ENCODE measurements at places on chromosomes 3 and 15.

DNA sequence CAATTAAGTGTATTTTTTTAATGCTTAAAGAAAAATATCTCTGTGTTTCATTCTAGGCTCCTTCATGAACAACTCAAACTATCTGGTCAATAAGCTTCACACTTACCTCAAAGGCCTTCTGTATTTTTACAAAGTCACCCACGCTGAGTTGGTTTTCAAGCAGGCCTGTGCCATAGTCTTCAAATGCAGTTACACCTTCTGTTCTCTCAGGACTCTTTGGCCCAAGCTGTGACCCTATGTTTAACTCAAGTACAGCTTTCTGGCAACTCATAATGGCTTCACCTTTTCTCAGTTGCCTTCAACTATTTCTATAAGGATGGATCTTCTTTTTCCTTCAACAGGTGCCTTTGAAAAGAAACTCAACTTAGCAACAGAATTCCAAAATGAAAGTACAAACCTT, 587 bp downstream of the WDR49 start:
- peaks cover 8% of the 10 kb centered on the region for H3K4me1 ChIP-seq
- DNase-seq = no peak
- no peak overlapping the region for H3K4me3 ChIP-seq
- no peaks in the 10 kb centered on the region for H3K36me3 ChIP-seq
- no peaks in the 10 kb centered on the region for H3K27me3 ChIP-seq

DNA sequence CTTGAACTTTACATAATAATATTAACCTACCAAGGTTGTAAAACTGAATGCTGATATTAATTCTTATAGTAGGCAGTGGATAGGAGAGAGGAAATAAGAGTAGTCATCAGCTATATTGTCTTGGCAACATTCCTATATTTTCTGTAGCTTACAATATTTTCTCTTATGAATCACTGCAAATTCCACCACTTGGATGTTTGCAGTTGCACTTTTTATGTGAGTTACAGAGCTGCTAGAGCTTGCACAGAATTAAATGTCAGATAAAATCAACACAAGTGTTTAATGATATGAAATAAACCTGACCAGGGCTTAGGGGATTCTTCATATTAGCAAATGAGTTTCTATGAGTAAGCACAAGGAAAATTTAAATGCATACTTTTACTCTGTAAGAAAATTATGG, 1710.1 kb downstream of the SI start:
- no peaks in the 10 kb centered on the region for H3K36me3 ChIP-seq
- H3K27ac ChIP-seq = no peak overlapping the region
- no peaks in the 10 kb centered on the region for H3K4me1 ChIP-seq
- H3K27me3 ChIP-seq = no peaks in the 10 kb centered on the region
- H3K4me3 ChIP-seq = no peak overlapping the region

DNA sequence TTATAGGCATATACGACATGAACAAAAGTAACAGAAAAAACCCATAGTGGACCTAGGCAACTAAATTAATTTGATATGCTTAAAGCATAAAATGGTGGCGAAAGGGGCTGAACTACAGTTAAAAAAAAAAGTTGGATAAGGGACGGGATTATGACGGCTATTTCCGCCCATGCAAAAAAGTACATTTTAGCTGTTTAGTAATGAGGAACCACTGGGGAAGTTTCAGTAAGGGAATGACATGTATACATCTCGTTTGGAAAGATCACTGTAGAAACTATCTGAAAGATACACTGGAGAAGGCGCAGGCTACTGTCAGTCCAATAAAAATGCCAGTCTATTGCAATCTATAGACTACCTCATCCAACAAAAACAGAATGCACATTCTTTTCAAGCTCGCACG, 65.6 kb downstream of the ZNF148 start:
- no peaks in the 10 kb centered on the region for H3K4me1 ChIP-seq
- no peak overlapping the region for H3K27ac ChIP-seq
- no peak for DNase-seq
- H3K4me3 ChIP-seq = no peak overlapping the region
- H3K27me3 ChIP-seq = no peaks in the 10 kb centered on the region
- H3K36me3 ChIP-seq = peaks cover 87% of the 10 kb centered on the region

- no peak overlapping the region for H3K4me3 ChIP-seq
- H3K4me1 ChIP-seq = peaks cover 39% of the 10 kb centered on the region
- H3K27me3 ChIP-seq = no peaks in the 10 kb centered on the region
- H3K27ac ChIP-seq = peak overlapping the region; percentile 88
Measured at GRCh38 chr3:38474928-38475605, 21.1 kb upstream of the EXOG start.

GRCh38 chr3:85313380-85313779, 354.6 kb downstream of the CADM2 start:
- no peaks in the 10 kb centered on the region for H3K36me3 ChIP-seq
- no peaks in the 10 kb centered on the region for H3K4me1 ChIP-seq
- no peak overlapping the region for H3K27ac ChIP-seq

GRCh38 chr3:72299823-72300222, 514.9 kb upstream of the PROK2 start:
- peaks cover 60% of the 10 kb centered on the region for H3K4me1 ChIP-seq
- no peaks in the 10 kb centered on the region for H3K36me3 ChIP-seq
- H3K27me3 ChIP-seq = peaks cover 24% of the 10 kb centered on the region

GRCh38 chr3:22939349-22939748, 263.8 kb upstream of the UBE2E2 start:
- no peak overlapping the region for H3K4me3 ChIP-seq
- H3K4me1 ChIP-seq = no peaks in the 10 kb centered on the region
- H3K27me3 ChIP-seq = no peaks in the 10 kb centered on the region
- H3K27ac ChIP-seq = no peak overlapping the region
- H3K36me3 ChIP-seq = no peaks in the 10 kb centered on the region

DNA sequence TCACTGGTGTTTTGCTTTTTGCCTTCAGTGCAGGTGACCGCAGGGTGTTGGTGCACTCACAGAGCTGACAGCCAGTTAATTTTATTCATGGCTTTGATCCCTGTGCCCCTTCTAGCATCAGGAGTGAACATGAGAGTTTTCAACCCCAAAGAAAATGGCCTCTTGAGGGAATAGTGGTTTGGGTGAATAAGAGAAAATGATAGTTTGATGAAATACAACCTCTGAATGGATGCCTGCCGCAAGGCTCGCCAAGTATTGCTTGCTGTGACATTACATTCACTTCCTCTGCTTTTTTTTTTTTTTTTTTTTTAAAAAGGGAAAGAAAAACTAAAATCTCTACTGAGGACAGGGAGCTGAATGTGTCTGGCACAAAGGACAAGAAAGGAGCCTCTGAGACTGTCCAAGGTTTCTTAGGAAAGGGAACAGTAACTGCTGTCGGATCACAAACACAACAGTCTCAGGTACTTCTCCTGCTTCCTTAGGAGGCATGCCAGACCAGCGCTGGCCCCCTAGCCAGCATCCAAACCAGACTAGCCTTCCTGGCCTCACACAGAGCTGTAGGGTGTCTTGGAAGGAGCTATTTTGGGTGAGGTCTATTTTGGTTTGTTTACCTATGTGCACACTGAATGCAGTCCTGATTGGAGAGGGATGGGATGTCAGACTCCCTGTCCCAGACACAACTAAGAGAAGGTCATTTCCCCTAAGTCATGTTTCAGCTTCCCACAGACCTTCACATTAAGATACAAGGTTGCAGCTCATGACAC, 29.0 kb downstream of the CCDC80 start:
- peaks cover 26% of the 10 kb centered on the region for H3K4me1 ChIP-seq
- H3K27ac ChIP-seq = peak overlapping the region; percentile 86
- no peak for DNase-seq

GRCh38 chr3:65875393-65876027, 163.2 kb downstream of the MAGI1 start:
- H3K36me3 ChIP-seq = no peaks in the 10 kb centered on the region
- no peak overlapping the region for H3K4me3 ChIP-seq
- peaks cover 29% of the 10 kb centered on the region for H3K4me1 ChIP-seq

DNA sequence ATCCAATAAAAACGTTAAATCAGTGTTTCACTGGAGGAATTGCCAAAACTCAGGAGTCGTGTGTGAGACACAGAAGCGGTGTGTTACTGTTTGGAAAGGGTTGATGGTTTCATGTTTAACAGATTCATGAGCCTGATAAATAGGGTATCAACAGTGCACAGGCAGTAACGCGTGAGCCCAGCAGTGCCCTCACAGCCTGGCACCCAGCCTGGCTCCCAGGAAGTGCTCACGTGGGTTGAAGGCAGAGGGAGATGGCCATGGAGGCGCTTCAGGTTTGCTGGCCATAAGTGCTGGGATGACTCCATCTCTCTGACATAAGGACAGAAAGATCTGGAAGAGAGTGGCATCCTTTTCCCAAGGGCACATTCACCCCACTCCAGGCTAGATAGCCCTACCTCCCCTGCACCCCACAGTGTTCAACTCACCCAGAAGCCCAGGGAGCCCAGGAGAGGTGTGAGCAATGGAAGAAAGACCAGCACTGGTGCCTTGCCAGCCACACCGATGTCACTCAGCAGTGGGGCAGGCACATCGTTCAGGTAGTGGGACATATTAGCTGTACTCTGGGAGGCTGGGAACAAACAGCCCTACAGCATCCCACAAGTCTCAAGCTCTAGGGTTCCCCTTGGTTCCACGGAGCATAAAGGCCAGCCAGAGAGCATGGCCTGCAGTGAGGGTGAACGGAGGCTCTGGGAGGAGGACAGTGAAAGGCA, 164.3 kb downstream of the LRRK1 start:
- peaks cover 24% of the 10 kb centered on the region for H3K4me1 ChIP-seq
- H3K36me3 ChIP-seq = no peaks in the 10 kb centered on the region
- H3K27me3 ChIP-seq = peaks cover 8% of the 10 kb centered on the region

DNA sequence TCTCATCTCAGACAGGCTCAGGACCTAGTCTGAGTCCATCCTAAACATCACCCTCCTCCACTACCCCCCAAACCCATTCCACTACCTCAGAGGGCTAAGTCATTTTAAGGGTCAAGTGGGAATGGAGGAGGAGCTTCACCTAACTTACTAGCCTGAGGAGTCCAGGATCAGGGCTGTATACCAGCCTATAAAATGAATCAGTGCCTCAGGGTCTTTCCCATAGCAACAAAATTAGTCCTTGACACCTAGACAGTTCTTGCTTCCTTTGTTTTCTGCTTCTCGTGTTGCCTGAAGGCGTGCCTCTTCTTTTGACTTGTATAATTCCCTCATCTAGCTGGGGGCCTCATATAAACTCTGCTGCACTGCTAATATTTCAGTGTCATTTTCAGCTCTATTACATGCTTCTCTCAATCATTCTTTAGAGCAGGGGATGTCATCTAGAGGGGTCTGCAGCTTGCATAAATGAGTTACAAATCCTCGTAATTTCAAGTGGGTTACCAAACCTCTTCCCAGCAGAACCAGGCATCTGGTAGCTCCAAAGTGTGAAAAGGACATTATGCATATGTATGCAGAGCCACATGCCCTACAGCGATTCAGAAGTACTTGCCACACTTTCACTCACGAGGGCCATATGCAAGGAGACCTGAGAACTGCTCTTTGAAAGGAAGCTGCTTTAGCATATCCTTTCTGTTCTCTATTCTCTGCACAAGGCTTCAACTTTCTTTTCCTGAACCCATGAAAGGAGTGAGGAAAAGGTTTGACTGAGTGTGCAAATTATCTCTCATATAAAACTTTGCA, 311.7 kb upstream of the SEMA6D start:
- peaks cover 25% of the 10 kb centered on the region for H3K4me1 ChIP-seq
- no peak overlapping the region for H3K27ac ChIP-seq
- no peak for DNase-seq

- peak overlapping the region; percentile 0 for H3K27ac ChIP-seq
- DNase-seq = no peak
- peaks cover 41% of the 10 kb centered on the region for H3K4me1 ChIP-seq
- H3K4me3 ChIP-seq = no peak overlapping the region
- no peaks in the 10 kb centered on the region for H3K27me3 ChIP-seq
Measured at GRCh38 chr15:61057830-61058529, 171.1 kb downstream of the RORA start.

DNA sequence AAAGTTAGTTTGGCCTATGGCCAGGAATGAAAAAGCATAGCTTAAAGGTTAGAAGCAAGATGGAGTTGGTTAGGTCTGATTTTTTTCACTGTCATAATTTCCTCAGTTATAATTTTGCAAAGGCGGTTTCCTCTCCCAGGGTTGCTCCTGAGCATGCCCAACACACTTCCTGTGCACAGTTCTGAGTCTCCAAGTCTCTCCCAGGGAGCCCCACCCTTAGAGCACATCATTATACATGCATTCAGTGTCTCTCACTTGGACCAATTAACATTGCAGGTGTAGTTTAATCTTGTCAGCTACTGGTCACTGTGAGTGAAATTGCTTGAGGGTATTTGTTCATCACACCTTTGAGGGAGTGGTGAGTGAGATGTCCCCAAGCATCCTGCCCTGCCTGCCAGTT, 96.0 kb upstream of the ATP10A start:
- H3K4me3 ChIP-seq = no peak overlapping the region
- no peaks in the 10 kb centered on the region for H3K36me3 ChIP-seq
- no peak overlapping the region for H3K27ac ChIP-seq
- no peaks in the 10 kb centered on the region for H3K4me1 ChIP-seq
- peaks cover 26% of the 10 kb centered on the region for H3K27me3 ChIP-seq

- H3K4me3 ChIP-seq = no peak overlapping the region
- no peak overlapping the region for H3K27ac ChIP-seq
- H3K36me3 ChIP-seq = peaks cover 4% of the 10 kb centered on the region
- peaks cover 17% of the 10 kb centered on the region for H3K27me3 ChIP-seq
- H3K4me1 ChIP-seq = peaks cover 21% of the 10 kb centered on the region
Measured at GRCh38 chr15:70339571-70340493, 242.1 kb upstream of the TLE3 start.

All from nephron progenitor cell (in vitro differentiated cells).